ENCODE measurements at places on chromosomes 1 and 21.

DNA sequence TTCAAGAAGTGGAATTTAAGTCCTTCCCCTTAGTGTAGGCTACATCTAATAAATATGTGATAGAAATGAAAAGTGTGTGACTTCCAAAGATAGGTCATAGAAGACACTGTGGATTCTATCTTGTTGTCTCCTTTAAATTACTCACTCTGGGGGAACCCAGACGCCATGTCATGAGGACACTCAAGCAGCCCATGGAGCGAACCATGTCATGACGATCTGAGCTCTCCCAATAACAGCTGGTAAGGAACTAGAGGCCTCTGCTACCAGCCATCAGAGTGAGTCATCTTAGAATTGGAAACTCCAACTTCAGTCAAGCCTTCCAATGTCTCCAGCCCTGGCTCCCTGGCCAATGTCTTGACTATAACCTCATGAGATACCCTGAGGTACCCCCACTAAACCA, 6.3 kb downstream of the COA7 start:
- DNase-seq: no peak

GRCh38 chr1:161915051-161915503, 108.6 kb downstream of the OLFML2B start:
- DNase-seq: peak; percentile 18

DNA sequence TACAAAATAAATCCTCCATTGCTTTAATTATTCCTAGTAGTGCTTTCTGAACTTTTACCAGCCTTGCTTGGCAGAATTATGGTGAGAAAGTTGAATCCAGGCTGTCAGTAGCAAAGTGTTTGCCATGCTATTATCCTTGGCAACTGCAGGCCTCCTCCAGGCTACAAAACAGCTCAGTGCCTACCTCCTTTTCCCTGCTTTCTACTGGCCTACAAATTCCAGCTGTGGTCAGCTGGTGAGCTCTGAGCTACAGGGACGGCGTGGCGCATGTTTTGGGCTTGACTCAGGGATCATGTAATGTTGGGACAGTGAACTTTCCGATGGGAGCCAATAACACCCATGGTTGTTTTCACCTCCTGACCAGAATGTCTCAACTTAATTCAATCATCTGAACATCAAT, 456.1 kb upstream of the ADAMTS5 start:
- DNase-seq: no peak

- no peak for DNase-seq
Measured at GRCh38 chr21:37829447-37829846, 86.8 kb downstream of the KCNJ6 start.
